Stimulated activated CD8-positive, alpha-beta memory T cell treated with anti-CD3 and anti-CD28 coated beads, Interleukin-7, amount 100 ng/mL, for 48 hours (primary cell): ENCODE measurements at places on chromosomes 11 and 22.

- DNase-seq, result no peak
Observed at GRCh38 chr22:20545681-20546521, 38.5 kb downstream of the MED15 start.

DNA sequence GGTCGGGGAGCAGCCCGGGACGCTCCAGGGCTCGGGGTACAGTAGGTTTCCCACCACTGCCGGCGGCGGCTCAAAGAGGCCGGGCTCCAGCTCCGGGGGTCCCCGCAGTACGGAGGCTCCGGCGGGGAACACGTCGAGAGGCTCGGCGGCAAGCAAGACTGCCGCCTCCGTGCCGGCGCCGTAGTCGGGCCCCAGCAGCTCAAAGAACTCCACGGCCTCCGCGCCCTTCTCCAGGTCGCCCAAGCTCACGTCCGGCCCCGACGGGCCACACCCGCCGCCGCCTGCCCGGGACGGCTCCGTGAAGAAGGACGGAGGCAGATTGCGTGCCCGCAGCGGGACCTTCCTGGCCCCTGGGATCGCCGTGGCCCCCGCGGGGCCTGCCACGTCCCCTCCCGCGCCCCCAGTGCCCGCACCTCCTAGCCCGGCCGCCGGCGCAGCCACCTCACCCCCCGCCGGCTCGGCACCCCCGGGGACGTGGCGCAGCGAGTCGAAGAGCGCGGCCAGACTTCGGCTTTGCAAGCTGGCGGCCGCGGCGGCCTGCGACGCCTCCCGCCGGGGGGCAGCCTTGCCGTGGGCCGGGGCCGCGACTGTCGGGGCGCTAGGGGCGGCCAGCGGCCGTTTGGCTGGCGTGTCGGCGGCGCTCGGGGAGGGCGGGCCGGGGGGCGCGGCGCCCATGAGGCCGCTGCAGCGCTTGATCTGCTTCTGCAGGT lies 775 bp downstream of the FAM181B start:
- DNase-seq, result no peak

DNA sequence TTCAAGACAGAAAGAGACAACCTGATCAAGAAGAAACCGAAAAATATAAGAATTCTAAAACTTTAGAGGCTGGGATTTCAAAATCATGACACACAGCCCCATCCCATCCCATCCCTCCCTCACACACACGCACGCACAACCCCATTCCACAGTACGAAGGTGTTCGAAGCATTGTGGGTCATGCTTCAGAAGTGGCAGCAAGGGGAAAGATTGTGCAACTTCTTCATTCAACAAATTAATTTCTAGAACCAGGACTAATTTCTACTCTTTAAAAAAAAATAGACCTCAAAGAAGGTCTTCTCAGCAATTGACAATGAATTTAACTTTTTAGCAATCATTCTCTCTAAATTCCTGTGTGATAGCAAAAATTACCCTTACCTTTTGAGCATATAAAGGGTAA lies 867 bp downstream of the SPA17 start:
- no peak for DNase-seq

GRCh38 chr11:72406540-72407527 lies 27.5 kb downstream of the CLPB start:
- no peak for DNase-seq

- no peak for DNase-seq
Observed at GRCh38 chr11:35404388-35404775, 15.0 kb downstream of the SLC1A2 start.

DNA sequence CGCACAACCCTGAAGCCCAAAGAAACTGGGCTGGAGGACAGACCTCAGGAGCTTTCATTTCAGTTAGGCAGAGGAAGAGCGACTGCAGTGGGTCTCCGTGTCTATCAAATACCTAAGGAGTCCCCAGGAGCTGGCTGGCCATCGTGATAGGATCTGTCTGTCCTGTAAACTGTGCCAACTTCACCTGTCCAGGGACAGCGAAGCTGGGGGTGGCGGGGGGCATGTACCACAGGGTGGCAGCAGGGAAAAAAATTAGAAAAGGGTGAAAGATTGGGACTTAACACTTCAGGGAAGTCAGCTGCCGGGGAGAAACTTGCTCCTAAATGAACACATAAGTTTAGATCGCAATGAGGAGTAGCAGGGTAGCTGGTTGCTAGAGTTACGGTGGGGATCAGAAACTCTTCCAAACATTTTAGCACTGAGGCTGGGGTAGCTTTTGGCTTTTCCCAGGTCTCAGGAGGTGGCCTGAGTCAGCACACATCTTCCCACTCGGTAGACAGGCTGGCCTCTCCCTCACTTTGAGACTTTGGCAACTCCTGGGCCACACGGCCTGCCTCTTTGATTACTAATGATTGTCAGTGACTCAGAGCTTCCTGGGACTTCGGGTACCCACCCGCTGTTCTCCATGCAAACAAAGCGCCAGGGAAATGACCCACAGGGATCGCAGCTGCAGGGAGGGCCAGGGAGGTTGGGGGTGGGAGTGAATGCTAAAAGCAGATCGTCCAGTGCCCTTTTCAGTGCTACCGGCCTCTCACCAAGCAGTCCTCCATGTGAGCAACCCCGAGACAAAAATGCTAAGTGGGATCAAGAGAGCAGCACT lies 2.9 kb upstream of the MTFP1 start:
- DNase-seq, result no peak

GRCh38 chr11:47248304-47248663 lies 330 bp downstream of the ACP2 start:
- DNase-seq, result no peak

- DNase-seq, result no peak
Observed at GRCh38 chr11:27212248-27212780, 150.7 kb downstream of the CCDC34 start.

- DNase-seq, result no peak
Observed at GRCh38 chr11:1207401-1208143, 15.3 kb upstream of the MUC5B start.

DNA sequence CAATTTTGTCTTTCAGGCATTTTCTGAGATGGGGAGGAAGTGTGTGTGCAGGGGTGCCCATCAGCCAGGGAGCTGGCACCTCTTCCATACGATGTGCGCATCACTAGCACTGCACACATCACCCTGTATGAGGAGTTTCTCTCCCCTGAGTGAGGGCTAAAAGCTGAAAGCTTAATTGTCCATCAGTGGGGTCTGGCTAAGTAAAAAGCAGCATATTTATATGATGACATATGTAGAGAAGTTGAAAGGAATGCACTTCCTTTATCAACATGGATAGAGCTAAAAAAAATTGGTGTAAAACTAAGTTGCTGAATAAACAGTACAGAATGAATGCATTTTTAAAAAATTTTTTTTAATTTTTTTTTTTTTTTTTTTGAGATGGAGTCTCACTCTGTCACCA lies 4.0 kb downstream of the VSTM5 start:
- DNase-seq, result no peak

DNA sequence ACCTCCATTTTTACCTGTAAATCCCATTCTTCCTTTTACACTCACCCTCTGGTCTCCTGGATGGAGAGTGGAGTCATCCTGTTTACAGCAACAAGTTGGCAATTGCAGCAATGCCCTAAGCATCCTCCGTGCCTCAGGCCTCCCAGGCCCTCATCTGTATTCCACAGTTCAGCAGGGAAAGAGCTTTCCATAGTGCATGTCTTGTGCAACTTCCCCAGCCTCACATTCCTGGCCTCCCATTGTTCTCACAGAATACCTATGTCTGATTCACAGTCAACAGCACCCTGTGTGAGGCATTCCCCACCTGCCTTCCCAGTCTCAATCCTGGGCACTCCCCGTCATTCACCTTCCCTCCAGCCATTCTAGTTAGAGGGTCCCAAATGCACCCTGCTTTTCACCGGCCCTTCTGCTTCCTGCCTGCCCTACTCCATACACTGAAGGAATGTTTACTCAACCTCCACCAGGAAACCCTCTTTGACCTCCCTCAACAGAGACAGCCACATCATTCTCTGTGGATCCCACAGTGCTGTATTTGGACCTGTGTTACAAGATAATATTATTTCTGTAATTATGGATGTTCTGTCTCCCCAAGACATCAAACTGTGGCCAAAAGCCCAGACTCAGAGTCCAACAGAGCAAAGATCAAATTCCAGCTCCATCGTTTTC lies 405.7 kb downstream of the BUD13 start:
- DNase-seq, result no peak

DNA sequence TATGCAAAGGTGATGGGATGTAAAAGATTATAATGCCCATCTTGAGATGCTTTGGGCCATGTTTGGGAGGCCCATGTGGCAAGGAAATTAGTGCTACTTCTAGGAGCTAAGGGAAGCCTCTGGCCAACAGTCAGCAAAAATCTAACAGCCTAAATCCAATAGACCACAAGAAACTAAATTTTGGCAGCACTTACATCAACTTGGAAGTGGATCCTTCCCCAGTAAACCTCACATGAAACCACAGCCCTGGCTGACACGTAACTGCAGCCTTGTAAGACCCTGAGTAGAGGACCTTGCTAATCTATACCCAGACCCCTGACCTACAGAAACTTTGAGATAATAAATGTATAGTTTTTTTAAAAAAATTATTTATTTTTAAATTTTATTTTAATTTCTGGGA lies 13.1 kb upstream of the GRK3 start:
- no peak for DNase-seq

- DNase-seq, result no peak
Observed at GRCh38 chr22:28444659-28445058, 235.0 kb downstream of the TTC28 start.

DNA sequence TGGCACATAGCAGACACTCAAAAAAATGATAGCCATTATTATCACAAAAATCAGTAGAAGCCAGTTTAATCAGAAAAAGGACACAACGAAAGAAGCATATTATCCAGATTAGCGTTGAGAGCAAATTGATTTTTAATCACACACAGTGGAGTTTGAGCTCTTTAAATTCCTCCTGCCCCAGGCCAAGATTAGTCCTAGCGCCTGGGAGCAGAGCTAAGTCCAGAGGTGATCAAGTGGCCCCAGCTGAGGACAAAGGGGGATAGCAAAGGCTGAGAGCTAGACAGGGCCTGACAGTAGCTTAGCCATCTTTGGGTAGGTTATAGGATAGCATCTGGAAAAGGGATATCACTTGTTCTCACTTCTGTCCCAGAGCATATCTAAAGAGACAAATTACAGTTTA lies 133.6 kb downstream of the NXPE2 start:
- DNase-seq, result no peak

DNA sequence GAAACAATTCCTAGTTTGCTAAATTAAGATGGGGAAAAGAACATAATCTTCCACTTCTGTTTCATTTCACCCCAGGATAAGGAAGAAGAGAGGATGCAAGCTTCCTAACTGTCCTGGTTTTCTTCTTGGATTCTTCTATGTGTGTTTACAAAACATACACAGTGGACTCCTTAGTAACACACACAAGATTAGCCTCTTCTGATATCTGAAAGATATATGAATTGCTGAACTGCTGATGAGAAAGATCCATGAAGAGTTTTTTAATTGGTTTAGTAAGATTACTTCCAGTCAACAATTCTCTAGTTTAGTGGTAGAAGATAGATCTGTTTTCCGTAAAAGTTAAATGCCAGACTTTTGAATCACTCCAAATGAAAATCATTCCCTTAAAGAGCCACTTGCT lies 86.8 kb downstream of the WT1 start:
- no peak for DNase-seq

GRCh38 chr11:41996533-41996932 lies 537.1 kb upstream of the LRRC4C start:
- DNase-seq, result no peak

GRCh38 chr11:134030853-134031252 lies 38.0 kb upstream of the JAM3 start:
- no peak for DNase-seq

- DNase-seq, result no peak
Observed at GRCh38 chr11:112318184-112318591, 57.5 kb upstream of the PLET1 start.

DNA sequence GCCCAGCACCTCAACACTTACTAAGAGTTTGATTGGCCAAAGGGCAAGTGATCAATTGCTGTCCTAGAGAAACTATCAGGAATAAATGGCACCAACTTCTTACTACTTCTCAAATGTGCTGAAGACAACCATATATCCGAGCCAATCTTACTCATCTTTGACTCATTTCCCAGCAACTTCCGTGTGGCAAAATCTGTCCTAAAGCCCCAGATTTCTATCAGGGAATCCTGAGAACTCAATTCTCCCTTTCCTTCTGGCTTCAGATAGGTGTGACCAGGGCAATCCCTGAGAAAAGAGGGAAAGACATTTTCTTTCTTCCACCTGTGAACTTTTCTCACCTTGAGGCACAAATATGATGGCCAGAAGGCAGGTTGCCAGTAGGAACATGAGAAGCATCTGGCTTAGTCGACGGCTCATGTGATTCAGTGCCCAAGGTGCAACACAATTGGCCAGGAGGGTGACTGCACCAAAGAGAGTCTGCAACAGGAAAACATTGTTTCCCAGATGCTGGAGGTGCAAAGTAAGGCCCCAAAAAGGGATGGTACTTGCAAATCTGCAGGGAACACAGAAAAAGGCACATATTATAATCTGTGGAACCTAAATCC lies 21.8 kb upstream of the SLC22A24 start:
- DNase-seq, result no peak

DNA sequence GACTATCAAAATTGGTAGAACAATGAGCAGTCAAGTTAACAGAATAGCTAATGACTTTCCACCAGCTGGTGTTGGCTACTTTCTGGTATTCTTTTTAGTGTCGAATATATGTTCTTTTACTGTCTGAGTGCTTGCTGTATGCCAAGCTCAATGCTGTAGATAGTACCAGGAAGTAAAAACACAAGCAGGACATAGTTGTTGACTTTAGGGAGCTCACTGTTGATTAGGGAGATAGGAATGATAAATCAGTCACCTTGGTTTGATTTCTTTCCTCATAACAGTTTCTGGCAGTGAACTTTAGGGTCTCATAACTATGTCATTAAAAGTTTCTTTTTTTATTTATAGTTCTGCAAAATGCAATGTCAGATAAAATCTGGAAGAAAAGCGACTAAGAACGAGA lies 9.0 kb downstream of the HMGXB4 start:
- no peak for DNase-seq

DNA sequence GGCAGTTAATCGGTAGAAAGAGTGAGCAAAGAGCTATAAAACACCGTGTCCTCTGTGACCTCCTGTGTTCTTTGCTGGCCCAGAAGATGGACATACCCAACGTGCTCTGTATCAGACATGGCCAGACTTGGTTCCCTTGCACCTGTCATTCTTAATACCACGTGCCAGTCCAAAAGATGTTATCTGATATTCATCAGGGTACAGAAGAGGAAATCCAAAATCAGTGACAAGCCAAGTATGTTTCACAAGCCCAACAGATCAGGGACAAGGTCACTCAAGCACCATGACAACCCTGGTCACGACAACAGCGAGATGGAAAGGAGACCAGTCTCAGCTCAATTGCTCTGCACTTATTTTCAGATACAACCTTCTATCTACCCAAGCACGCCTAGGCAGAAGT lies 3.4 kb downstream of the LRP4 start:
- DNase-seq, result no peak

- DNase-seq, result no peak
Observed at GRCh38 chr11:69014084-69014851, 1.2 kb upstream of the MRGPRF start.

DNA sequence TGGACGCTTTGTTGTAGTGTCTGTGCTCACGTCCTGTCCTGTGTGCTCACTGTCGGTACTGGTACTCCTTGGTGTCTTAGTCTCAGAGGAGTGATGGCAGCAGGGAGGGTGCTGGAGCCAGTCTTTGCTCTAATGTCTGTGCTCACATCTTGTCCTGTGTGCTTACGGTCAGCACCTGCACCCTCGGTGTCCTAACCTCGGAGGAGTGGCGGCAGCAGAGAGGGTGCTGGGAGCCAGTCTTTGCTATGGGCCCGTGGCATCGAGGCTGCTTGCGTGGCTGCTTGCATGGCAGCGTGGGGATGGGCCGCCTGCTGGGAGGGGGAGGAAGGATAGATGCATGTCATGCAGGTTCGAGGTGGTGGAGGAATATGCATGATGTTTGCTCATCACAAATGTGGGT lies 12.7 kb downstream of the IGHMBP2 start:
- no peak for DNase-seq
